ENCODE measurements at places on chromosomes 1 and 21.

DNA sequence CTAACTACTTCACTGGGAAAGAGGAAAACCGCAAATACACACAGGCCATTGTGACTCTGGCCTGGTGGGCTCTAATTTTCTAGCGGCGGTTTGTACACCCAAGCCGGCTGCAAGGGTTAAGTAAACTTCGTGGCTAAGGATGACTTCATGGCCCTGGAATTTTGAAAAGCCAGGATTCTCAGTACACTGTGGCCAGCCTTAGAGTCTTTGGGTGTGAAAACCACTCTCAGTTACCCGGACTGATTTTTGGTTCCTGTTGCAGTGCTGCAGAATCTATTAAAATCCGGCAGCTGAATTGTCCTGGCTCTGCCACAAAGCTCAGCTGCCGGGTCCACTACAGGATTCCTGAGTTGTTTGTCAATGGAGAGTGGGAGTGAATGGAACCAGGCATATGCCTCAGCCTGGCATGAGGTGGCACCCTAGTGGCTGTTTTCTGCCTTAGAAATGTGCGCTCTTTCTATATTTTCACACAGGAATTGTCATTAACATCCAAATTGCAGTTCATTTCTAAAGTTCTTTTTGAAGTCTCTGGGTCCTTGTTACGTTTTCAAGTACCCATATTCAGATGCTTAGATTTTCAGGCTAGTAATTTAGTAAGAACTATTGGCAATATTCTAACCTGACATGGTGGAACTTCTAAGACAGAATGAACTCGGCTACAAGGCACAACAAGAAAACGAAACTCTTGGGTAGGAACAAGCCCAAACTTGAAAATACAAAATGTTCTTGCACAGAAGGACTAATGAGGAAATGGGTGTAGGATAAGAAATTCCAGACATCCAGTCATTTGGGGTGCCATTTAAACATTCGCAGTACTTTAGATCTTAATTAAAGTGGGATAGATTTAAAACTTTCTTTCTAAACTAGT lies 255.9 kb downstream of the NFIA start:
- DNase-seq: peak; percentile 65

DNA sequence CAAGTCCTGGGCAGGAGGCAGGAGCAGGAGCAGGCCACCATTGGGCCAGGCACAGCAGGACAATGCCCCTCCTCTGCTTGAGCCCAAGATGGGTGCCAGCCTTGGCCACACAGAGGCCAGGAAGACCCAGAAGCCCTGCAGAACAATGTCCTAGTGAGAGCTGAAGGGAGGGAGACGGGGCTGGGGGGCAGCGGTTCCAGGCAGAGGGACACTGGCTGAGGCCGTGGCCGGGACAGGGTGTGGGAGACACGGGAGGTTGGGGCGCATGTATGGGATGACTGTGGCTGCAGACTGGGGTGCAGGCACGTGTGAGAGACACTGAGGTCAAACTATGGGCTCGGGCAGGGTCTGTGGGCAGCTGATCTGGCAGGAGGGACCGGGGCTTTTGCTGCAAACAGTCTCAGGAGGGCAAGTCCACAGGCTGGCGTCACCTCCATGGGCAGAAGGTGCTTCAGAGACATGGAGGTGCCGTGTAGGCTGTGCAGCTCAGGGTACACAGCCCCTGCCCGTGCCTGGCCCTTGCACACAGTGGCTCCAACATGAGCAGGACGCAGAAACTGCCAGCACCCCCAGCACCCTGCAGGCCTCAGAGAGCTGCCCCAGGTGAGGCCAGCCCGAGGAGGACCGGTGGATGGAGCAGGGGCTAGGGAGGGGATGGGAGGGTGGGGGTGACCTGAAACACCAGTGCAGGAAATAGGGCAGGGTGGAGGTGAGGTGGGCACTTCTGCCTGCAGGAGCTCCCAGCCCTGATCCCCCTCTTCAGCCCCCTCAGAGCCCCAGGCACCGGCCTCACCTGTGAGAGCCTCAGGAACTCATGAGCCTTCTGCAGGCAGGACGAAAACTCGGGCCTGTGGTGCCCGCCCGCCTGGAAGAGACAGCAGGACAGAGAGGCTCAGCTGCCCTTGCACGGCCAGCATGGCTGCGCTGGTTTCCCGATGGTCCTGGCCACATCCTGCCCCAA lies 19.5 kb downstream of the LSS start:
- no peak for DNase-seq

GRCh38 chr1:226226601-226227000 lies 3.1 kb downstream of the MIXL1 start:
- no peak for DNase-seq

- no peak for DNase-seq
These were observed 3.9 kb downstream of the TACSTD2 start for GRCh38 chr1:58573138-58573537.

DNA sequence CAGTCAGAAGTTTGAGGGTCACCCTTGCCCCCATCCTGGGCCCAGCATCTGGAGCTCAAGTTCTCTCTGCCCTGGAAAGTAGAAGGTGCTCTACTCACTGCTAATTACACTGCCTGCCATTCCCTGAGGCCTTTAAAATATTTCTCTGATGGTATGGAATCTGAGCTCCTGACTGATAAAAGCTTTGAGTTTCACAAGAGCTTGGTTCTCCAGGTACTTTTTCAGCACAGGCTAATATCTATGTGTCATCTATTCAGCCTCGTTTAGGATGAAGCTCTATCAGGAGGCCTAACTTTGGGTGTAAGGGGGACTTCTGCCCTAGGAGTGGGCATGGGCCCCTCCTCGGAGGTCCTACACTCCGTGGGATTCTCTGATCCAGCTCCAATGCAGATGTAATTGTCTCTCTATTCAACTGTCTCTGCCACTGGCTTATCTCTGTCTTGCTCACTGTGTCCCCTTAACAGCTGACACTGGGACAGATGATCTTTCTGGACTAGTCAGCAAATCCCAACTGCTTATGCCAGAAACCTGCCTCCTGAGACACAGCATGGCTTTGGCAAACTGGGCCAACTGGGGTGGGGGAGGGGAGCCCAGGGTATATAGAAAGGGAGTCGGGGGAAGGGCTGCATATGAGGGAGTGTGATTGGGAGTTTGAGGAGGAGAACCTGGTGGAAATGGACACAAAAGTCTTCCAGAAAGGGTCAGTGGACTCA lies 104.2 kb upstream of the GADD45A start:
- no peak for DNase-seq

GRCh38 chr1:6016191-6016865 lies 24.1 kb upstream of the NPHP4 start:
- DNase-seq: no peak
